ENCODE measurements at places on chromosomes 4 and X. TPM values are rescaled to one million over a fixed set of nuclear protein-coding genes. Genes with fewer than 3 reads are reported as not detected.

The ARHGAP6 gene
- polyA plus RNA-seq, result 0.97 TPM

The ABLIM2 gene
- 1.3 TPM for polyA plus RNA-seq

The MAGEA2 gene
- not detected for polyA plus RNA-seq

The COX7B2 gene
- polyA plus RNA-seq, result not detected

All from IgD-negative memory B cell (primary cell).